ENCODE measurements at places on chromosomes 1 and 21. TPM values are rescaled to one million over a fixed set of nuclear protein-coding genes. Genes with fewer than 3 reads are reported as not detected.

The CALML6 gene
- 1.8 TPM for polyA plus RNA-seq

The CNKSR1 gene
- 109 TPM for polyA plus RNA-seq

The TOMM20 gene
- polyA plus RNA-seq: 181 TPM

The OR10Z1 gene
- 0.12 TPM for polyA plus RNA-seq

The SPRR2G gene
- polyA plus RNA-seq: not detected

The LRRC8D gene
- 33.3 TPM for polyA plus RNA-seq

The GPR37L1 gene
- 0.10 TPM for polyA plus RNA-seq

The MEX3A gene
- polyA plus RNA-seq: 8.4 TPM

The FRRS1 gene
- 6.2 TPM for polyA plus RNA-seq

The C1orf56 gene
- 7.0 TPM for polyA plus RNA-seq

The TEX38 gene
- 0.09 TPM for polyA plus RNA-seq

The CDK18 gene
- polyA plus RNA-seq: 52.6 TPM

The C1orf87 gene
- not detected for polyA plus RNA-seq

The DNAJC28 gene
- polyA plus RNA-seq: 2.9 TPM

The YOD1 gene
- polyA plus RNA-seq: 10.1 TPM

The POU3F1 gene
- 0.06 TPM for polyA plus RNA-seq

The PRAMEF27 gene
- polyA plus RNA-seq: not detected

The NBPF15 gene
- 33.1 TPM for polyA plus RNA-seq

The TNNT2 gene
- 20.8 TPM for polyA plus RNA-seq

The ZNF683 gene
- 0.27 TPM for polyA plus RNA-seq

The CRNN gene
- polyA plus RNA-seq: not detected

The USH2A gene
- 0.06 TPM for polyA plus RNA-seq

The IVL gene
- not detected for polyA plus RNA-seq

The SLC44A5 gene
- 3.7 TPM for polyA plus RNA-seq

The ALX3 gene
- not detected for polyA plus RNA-seq

The CD5L gene
- 0.13 TPM for polyA plus RNA-seq

The COL24A1 gene
- polyA plus RNA-seq: 1.6 TPM

The CHIA gene
- polyA plus RNA-seq: not detected

The ELF3 gene
- 594 TPM for polyA plus RNA-seq

The PTGS2 gene
- 12.3 TPM for polyA plus RNA-seq

The MYBPH gene
- 0.45 TPM for polyA plus RNA-seq

Data from large intestine (tissue), 12 donors.